Fibroblast of skin of right biceps (primary cell): ENCODE measurements at places on chromosomes 16 and 17.
A peak's percentile ranks its signal among the peaks of the same experiment; 100 is the strongest.

GRCh38 chr16:14199624-14200023 lies 128.5 kb downstream of the MRTFB start:
- DNase-seq = peak; percentile 38

GRCh38 chr17:65057531-65058090 lies 1.1 kb upstream of the GNA13 start:
- DNase-seq = no peak

DNA sequence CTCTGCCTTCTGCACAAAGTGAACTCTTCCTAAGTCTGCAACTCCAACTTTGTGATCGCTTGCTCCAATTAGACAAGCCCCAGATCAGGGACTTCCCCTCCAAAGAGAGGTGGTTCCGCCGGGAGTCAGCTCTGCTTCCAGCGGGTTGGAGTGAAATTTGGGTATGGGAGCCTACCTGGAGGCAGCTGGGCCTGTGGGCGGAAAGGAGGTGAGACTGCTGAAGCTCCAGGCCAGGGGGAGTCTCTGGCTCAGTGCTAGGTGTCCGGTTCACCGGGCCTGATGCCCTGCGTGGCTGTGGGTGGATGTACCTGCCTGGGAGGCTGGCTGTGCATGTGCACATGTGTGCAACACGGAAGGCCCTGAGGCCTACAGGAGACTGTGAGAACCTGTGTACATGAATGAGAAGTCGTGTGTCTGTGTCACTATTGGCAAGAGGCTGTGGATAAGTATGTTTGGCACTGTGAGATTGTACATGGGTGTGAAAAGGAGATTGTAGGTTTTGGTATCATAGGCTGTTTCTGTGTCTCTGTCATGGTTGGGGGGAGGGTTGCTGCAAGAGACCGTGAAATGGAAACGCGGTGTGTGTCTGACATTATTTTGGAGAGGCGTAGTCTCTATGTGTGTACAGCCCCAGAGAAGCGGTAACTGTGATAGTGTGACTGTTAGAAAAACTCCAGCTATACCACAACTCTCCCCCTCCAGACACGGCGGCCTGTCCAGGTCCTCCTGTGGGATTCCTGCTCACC lies 4.2 kb downstream of the LHX1 start:
- DNase-seq = no peak

- DNase-seq = peak; percentile 31
These were observed 26.9 kb downstream of the IRX5 start for GRCh38 chr16:54957403-54958166.

- DNase-seq = no peak
These were observed 55.2 kb downstream of the PRMT7 start for GRCh38 chr16:68366062-68366461.

DNA sequence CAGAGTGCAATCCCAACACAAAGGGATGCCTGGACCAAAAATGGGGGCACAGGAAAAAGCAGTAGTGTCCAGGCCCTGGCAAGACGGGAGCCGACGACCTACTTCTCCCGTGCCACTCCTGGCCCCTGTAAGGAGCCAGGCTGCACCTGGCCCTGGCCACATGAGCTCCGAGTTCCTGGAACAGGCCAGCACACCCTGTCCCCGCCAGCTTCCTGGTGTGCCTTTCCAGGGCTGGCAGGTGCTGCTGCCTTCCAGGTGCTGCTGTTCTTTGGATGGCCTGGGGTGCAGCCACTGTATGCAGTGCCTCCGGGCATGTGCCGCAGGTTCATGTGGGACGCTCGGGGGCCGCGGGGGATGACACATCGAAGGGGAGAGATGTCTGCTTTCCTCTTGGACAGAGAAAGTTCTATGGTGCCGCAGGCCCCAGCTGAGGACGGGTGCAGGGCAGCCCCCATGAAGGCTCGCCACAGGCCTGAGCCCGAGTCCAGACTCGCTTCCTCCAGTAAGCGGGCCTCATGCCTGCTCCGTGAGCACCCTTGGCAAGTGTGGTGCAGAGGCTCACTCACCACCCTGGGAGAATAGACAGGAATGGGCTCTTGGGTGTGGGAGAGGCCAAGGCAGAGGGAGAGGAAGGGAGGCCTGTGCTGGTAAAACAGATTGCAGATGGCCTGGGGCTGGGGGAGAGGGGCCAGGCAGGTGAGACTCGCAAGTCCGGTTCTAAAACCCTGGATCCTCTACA lies 54.7 kb upstream of the FASN start:
- no peak for DNase-seq

GRCh38 chr16:9630119-9630518 lies 538.7 kb downstream of the HAPSTR1 start:
- no peak for DNase-seq

GRCh38 chr17:64128787-64129514 lies 993 bp downstream of the ERN1 start:
- peak; percentile 27 for DNase-seq

DNA sequence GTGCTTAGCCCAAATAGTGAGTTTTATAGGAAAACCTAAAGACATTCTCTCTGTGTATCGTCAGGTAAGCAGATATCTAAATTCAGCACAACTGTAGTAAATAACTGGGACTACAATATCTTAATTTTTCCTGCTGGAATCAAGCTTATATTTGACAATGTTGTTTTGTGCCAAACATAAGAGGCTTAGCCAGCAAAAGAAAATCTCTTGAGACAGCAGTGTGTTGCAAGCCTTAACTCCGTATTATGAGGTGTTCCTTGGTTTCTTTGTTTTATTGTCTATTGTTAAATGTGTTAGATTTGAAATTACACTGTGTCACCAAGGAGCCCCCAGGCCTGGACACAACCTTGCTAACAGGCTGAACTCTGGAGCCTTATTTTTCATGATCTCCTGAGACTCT lies 1570.6 kb upstream of the GOT2 start:
- DNase-seq = no peak

- peak; percentile 47 for DNase-seq
These were observed 87.0 kb downstream of the HELZ start for GRCh38 chr17:67157732-67158639.

GRCh38 chr16:48158296-48158695 lies 2.5 kb upstream of the ABCC12 start:
- peak; percentile 91 for DNase-seq
